ENCODE measurements at places on chromosomes 11 and 22.
A peak's percentile ranks its signal among the peaks of the same experiment; 100 is the strongest.

DNA sequence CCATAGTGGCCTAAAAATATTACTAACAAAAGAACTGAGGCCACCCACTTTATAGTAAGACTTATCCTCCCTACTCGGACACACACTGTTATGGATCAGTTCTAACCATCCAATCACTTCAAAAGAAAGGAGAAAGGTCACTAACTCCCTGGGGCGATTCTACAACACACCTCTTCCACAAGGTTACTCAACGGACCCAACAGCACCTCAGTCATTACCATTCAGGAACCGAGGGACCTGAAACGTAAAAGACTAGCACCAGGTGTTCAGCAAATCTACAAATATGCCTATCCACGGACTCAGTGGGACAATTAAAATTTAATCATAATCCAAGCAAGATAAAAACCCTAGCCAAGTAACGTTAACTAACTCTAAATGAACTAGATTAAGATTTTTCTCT is 1.6 kb downstream of the HNRNPUL2 start:
- DNase-seq, result no peak

DNA sequence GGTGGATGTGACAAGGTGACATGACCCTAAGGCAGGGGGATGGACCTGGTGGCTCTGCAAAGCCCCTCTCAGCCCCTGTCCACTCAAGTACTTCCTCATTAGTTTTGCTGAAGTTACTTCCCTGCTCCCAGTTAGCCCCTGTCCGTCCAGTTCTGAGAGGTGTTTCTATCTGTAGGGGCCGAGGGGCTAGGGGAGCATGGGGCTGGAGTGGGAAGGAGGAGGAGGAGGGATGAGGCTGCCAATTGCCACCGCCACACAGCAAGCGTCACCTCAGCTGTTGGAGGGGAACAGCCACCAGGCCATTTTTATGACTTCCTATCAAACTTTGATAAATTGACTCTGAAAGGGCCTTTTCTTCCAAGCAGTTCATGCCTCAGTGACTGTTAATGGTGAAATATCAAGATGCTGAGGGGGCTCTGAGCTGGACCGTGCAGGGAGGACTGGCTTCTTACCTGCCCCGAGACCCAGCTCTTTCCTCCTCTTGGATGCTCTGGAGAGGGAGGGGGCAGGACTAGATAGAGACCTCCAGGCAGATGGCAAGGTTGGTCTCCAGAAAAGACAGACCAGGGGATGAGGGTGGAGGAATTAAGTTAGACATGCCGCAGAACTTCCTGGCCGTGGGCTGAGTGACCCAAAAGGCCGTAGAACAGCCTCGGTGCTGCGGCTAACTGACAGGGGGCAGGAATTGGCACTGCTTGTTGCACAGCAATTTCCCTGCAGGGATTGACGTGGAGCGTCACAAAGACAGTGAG is 137.0 kb downstream of the ST3GAL4 start:
- DNase-seq, result no peak

DNA sequence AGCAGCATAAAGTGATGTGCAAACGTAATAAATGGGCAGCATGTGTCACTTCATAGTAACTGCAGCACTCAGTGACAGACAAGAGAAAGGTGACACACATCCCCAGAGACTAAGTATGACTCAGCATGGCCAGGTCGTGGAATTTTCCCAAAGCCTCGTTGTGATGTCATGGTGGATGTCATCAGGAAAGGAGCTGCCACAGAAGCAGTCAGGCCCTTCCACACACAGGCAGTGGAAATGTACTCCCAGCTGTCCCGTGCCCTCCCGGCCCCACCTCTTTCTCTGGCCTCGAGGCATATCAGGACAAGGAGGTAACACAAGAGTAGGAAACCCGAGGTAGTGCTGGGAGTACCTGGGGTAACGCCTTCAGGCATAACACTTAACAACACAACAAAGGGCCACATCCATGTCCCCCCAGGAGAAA is 8.1 kb downstream of the PC start:
- DNase-seq, result no peak

GRCh38 chr11:71551711-71552110 is 3.5 kb downstream of the KRTAP5-9 start:
- DNase-seq, result no peak

DNA sequence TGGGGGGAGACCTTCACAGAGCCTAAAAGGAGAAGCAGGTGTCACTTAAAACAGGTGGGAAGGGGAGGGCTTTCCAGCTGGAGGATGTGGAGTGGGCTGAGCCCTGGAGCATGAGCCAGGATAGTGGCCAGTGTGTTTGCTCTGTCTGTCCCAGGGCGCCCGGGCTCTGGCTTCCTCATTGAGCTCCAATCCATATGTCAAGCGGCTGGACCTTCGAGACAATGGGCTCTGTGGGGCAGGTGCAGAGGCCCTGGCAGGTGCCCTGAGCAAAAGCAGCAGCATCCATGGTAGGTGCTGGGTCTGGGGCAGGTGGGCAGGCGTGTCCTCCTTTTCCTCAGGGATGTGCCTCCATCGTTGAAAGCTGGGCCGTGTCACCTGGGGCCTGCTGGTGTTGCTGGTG is 2.0 kb downstream of the LRRC74B start:
- DNase-seq, result no peak

DNA sequence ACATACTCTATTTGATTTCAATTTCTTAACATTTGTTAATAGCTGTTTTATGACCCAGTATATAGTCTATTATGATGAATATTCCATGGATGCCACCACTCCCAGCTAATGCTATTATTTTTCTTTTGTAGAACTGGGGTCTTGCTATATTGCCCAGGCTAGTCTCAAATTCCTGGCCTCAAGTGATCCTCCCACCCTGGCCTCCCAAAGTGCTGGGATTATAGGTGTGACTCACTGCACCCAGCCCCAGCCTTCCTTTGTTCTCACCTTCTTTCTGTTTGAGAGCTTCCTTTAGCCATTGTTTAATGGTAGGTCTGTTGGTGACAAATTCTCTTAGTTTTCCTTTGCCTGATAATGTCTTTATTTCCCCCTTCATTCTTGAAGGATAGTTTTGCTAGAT is 52.9 kb upstream of the AMOTL1 start:
- no peak for DNase-seq

- DNase-seq, result no peak
These were observed 17.6 kb downstream of the CHST1 start for GRCh38 chr11:45647786-45648185.

GRCh38 chr22:45612451-45612901 is 59.2 kb upstream of the ATXN10 start:
- DNase-seq, result peak; percentile 34

DNA sequence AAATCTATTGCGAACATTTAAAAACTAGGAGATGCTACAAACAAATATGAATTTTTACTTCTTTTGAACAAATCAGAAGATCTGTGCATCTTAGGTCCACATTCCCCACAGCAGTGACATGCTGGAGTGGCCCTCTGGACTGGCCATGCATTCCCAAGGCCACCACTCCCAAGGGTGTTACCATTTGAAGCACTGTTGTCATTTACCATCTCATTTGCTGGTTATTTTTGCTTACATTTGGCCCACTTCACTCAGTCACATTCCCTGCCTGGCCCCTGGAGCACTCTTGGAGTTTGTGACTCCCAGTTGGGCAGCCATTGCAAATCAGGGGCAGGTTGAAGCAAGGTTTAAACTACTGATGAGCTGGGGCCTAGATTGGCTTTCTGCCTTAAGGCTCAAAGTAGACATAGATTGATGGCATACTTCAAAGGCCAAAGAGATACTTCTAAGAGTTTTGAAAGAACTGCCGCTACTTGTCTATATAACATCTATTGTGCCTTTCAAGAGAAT is 8.5 kb upstream of the ZNRF3 start:
- DNase-seq, result no peak

GRCh38 chr11:134955281-134955680 is 543.2 kb upstream of the B3GAT1 start:
- DNase-seq, result no peak

GRCh38 chr22:27776650-27776958 is 25.0 kb downstream of the MN1 start:
- no peak for DNase-seq

GRCh38 chr11:9577556-9577955 is 4.1 kb downstream of the WEE1 start:
- DNase-seq, result no peak

DNA sequence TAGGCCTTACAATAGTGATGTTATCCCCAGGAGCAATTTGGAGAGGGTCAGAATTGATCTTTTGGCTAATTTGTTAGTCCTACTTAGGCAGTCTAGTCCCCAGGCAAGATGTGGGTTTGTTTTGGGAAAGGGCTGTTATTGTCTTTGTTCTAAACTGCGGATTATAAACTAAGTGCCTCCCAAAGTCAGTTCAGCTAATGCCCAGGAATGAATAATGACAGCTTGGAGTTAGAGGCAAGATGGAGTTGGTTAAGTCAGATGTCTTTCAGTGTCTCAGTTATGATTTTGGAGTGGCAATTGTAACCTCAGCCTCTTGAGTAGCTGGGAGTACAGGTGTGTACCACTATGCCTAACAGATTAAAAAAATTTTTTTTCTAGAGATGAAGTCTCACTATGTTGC is 7.3 kb upstream of the CLNS1A start:
- DNase-seq, result no peak

All from RWPE1 (cell line).